Activated CD4-positive, alpha-beta memory T cell treated with anti-CD3 and anti-CD28 coated beads for 36 hours (primary cell): ENCODE measurements at places on chromosomes 4 and X. TPM values are rescaled to one million over a fixed set of nuclear protein-coding genes. Genes with fewer than 3 reads are reported as not detected.

The DHX15 gene
- total RNA-seq: 169 TPM

The GABRB1 gene
- not detected for total RNA-seq

The CENPVL1 gene
- total RNA-seq: not detected

DNA sequence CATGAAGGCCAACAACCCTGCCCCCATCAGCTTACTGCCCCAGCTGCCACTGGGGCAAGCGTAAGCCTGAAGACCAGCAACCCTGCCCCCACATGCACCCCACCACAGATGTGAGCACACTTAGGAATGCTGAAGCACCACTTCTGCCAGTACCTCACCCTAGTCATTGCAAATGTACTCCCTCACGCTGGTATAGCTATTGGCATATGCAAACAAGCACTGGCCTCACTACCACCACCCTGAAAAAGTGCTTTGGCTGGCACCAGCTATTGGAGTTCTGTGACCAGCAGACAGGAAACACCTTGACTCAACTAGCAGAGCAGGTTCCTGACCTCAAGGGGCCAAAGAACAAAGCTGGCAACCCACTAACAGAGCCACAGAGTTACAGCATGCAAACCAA, 534.4 kb upstream of the POU3F4 start:
- H3K4me1 ChIP-seq: no peaks in the 10 kb centered on the region
- H3K36me3 ChIP-seq: no peaks in the 10 kb centered on the region
- DNase-seq: no peak
- no peak overlapping the region for H3K27ac ChIP-seq
- H3K4me3 ChIP-seq: no peak overlapping the region

- no peak overlapping the region for H3K27ac ChIP-seq
- no peaks in the 10 kb centered on the region for H3K36me3 ChIP-seq
- no peak for DNase-seq
- H3K4me1 ChIP-seq: peaks cover 3% of the 10 kb centered on the region
- peaks cover 14% of the 10 kb centered on the region for H3K27me3 ChIP-seq
Observed at GRCh38 chr4:74659576-74660411, 134.5 kb downstream of the BTC start.

- H3K4me3 ChIP-seq: peak overlapping the region; percentile 93
- peaks cover 10% of the 10 kb centered on the region for H3K36me3 ChIP-seq
- H3K4me1 ChIP-seq: peaks cover 74% of the 10 kb centered on the region
- no peak for DNase-seq
- H3K27ac ChIP-seq: peak overlapping the region; percentile 98
- H3K27me3 ChIP-seq: no peaks in the 10 kb centered on the region
Observed at GRCh38 chr4:40192114-40193015, 4.5 kb upstream of the RHOH start.

DNA sequence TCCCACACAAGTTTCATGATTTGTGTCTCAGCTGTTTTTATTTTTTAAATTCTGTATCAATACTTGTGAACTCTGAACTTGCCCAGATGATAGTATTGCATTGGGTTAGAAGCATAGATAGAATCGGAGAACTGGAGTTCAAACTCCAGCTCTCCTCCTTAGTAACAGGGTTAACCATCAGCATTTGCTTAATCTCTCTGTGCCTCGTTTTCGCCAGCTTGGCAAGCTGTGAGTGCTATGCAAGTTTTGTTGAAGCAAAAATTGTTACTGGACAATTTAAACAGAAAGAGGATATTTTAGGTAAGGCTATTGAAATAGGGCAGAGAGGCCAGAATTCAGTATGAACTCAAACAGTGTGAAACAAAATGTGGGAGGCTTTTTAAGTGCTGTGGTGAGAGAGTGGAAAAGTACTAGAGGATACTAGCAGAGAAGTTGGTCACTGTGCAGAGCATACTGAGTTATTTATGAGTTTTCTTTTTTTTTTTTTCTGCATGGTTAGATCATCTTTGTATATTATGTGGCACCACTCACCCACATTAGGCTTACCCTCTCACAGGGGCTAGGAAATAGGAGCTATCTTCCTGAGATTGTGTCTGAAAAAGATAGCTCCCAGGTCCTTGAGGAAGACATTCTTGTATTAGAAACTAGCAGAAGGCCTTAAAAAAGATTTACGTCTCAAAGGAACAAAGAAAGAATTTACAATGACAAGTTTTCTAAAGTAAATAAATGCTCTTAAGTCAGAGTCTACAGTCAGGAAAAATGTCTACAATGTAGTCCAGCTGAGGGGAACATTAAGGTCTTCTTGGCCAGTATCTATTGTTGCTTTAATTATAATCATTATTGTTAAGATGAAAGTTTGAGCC, 1126.6 kb downstream of the FAT4 start:
- H3K36me3 ChIP-seq: no peaks in the 10 kb centered on the region
- no peak overlapping the region for H3K4me3 ChIP-seq
- DNase-seq: no peak
- H3K27ac ChIP-seq: no peak overlapping the region
- no peaks in the 10 kb centered on the region for H3K4me1 ChIP-seq
- H3K27me3 ChIP-seq: no peaks in the 10 kb centered on the region

DNA sequence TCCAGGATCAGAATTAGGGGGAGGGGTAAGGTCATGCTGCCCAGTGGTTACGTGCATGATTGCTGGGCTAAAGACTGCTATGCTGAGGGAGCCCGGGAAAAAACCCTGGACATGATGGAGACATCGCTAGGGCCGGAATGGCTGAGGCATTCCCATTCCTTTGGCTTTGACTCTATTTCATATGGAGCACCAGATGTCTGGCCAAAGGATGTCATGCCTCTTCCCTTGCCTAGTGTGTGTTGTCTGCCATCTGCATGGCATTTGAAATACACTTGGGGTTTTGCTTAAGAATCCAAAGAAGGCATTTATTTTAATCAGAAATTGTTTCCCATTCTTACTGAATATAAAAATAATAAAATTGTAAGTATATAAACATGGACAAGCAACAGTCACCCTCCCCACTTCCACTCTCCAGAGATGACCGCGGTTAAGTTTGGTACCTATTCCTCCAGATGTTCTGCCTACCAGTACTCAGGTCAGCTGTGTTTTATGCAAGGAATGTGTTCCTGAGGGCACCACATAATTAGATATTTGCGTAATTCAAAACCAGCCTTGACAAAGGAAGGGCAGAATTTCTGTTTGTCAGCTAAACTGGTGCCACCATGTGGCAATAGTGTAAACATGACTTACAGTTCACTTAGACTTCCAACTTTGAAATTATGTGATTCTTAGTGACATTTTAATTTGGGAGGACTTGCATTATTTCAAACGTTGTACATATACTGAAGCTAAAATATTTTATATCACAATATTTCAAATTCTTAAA, 105.9 kb downstream of the CT47B1 start:
- H3K27me3 ChIP-seq: no peaks in the 10 kb centered on the region
- H3K4me3 ChIP-seq: no peak overlapping the region
- no peak overlapping the region for H3K27ac ChIP-seq
- H3K36me3 ChIP-seq: no peaks in the 10 kb centered on the region
- H3K4me1 ChIP-seq: no peaks in the 10 kb centered on the region
- no peak for DNase-seq

GRCh38 chr4:154559141-154559493, 3.7 kb upstream of the FGB start:
- H3K36me3 ChIP-seq: no peaks in the 10 kb centered on the region
- H3K27me3 ChIP-seq: peaks cover 2% of the 10 kb centered on the region
- DNase-seq: no peak
- H3K4me3 ChIP-seq: no peak overlapping the region
- no peak overlapping the region for H3K27ac ChIP-seq

- no peak overlapping the region for H3K4me3 ChIP-seq
- H3K36me3 ChIP-seq: peaks cover 10% of the 10 kb centered on the region
- peak; percentile 82 for DNase-seq
- no peak overlapping the region for H3K27ac ChIP-seq
Observed at GRCh38 chr4:52911684-52912294, 49.7 kb downstream of the RASL11B start.

DNA sequence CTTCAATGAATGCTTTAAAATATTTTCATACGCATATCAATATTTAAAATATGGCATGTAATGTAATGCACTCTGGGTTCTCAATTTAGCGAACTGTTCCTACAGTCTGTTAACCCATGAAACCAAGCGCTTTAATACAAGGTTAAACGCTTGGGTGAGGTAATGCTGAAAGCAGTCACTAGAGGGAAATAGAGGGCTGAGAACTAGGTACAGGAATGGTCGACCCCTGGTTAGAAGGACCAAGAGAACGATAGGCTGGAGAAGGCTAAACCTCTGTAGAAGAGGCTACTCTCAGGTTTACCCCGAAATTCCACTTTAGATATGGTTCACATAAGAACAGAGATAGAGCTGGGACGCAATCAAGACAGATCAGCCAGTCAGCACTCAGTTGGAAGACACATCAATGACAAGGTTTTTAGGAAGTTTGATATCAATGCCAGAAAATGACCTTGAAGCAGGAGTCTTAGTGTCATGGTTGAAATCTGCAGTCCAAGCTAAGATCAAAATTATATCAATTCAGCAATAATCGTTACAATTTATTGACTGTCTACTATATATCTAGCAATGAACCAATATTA, 26.9 kb downstream of the ARSJ start:
- H3K4me1 ChIP-seq: no peaks in the 10 kb centered on the region
- peak; percentile 10 for DNase-seq
- H3K4me3 ChIP-seq: no peak overlapping the region
- peaks cover 3% of the 10 kb centered on the region for H3K27me3 ChIP-seq
- H3K27ac ChIP-seq: no peak overlapping the region
- H3K36me3 ChIP-seq: no peaks in the 10 kb centered on the region

DNA sequence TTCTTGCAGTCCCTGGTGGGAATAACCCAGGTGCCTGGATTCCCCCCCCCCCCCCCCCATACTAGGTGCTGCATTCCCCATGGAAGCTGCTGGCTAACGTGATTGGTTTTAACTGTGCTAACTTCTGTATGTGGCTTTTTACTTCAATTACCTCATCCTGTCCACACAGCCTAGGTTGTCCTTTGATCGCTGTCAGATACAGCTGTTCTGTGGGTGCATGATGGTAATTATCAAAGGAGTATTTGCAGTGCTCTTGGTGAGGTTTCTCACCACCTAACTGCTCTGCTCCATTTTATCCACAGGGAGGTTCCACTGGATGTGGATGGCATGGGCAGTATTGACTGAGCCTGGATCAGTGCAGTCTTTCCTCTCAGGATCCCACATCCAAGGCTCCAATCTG, 93.0 kb downstream of the ZNF518B start:
- no peaks in the 10 kb centered on the region for H3K36me3 ChIP-seq
- no peak overlapping the region for H3K27ac ChIP-seq
- H3K4me3 ChIP-seq: no peak overlapping the region
- no peak for DNase-seq
- peaks cover 2% of the 10 kb centered on the region for H3K27me3 ChIP-seq

DNA sequence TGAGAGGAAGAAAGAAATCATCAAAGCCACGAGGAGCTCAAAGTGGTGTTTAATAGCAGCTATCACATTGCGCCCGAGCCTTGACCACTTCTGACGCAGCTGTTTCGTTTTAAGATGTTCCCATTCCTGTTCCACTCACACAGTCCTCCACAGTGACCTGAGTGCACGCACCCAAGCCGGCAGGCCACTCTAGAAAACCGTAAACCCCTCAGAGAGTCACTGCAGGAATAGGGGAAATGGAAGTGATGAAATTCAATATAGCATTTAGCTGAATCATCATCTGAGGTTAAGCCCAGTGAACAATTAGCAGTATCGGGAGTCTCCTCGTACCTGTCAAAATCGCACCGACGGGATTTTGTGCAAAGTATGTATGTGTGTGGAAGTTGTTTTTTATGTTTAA, 17.9 kb upstream of the HAND2 start:
- no peak overlapping the region for H3K4me3 ChIP-seq
- H3K4me1 ChIP-seq: no peaks in the 10 kb centered on the region
- H3K27ac ChIP-seq: no peak overlapping the region
